SJCRH30 (cell line): ENCODE measurements at places on chromosomes 5 and 9. TPM values are rescaled to one million over a fixed set of nuclear protein-coding genes. Genes with fewer than 3 reads are reported as not detected.

GRCh38 chr5:151758430-151759241, at the start of gene ATOX1:
Gene ATOX1 (minus strand): TSS chr5:151758631. CDS start chr5:151758551, 80 bp downstream.
- peak within 1 kb of the TSS; percentile 12; the same call in 1 of the 2 replicates for H3K27ac ChIP-seq
- peak; percentile 89 for DNase-seq
- H3K36me3 ChIP-seq = no peaks in the 10 kb centered on the region
- H3K4me3 ChIP-seq = peak within 1 kb of the TSS; percentile 65
- no peaks in the 10 kb centered on the region for H3K4me1 ChIP-seq

C5orf52 gene
- not detected in 2 replicates for total RNA-seq

SURF4 gene
- total RNA-seq = 232 and 233 TPM in 2 replicates

NCS1 gene
- 86.2 and 89.2 TPM in 2 replicates for total RNA-seq

ARHGEF28 gene
- total RNA-seq = 5.2 and 5.8 TPM in 2 replicates

SPATA31E1 gene
- total RNA-seq = not detected in 2 replicates

GRCh38 chr5:172506251-172506650, 51.9 kb upstream of the SH3PXD2B start:
- no peak for DNase-seq
- H3K36me3 ChIP-seq = no peaks in the 10 kb centered on the region
- no peak overlapping the region for H3K4me3 ChIP-seq
- peaks cover 9% of the 10 kb centered on the region for H3K4me1 ChIP-seq
- no peaks in the 10 kb centered on the region for H3K27me3 ChIP-seq

GRCh38 chr5:141623186-141623585, 4.4 kb upstream of the DIAPH1 start:
- no peaks in the 10 kb centered on the region for H3K27me3 ChIP-seq
- no peak overlapping the region for H3K4me3 ChIP-seq
- DNase-seq = peak; percentile 59
- H3K27ac ChIP-seq = peak overlapping the region; percentile 77
- H3K4me1 ChIP-seq = peaks cover 14% of the 10 kb centered on the region

SLC36A2 gene
- not detected in 2 replicates for total RNA-seq

ANKRD33B gene
- total RNA-seq = 3.5 and 4.0 TPM in 2 replicates

CLIC3 gene
- 0.28 and 0.55 TPM in 2 replicates for total RNA-seq

DNA sequence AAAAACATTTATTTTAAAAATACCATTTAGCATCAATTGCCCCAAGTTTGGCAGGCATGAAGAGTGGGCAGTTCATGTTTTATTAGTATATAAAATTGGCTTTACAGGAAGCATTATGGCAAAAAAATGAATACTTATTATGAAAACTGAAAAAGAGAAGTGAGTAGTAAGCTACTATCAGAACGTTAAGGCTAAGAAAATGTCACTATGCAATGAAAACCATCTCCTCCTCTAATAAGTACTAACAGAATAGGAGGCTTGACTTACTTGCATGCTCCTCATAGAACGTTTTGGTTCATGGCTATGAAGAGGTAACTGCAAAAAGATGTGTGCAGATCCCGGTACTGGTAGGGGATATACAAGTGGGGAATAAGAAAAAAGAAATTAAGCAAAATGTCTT, 23.6 kb downstream of the TICAM2 start:
- no peak for DNase-seq
- H3K4me3 ChIP-seq = no peak overlapping the region
- H3K36me3 ChIP-seq = peaks cover 2% of the 10 kb centered on the region
- no peaks in the 10 kb centered on the region for H3K4me1 ChIP-seq

DNA sequence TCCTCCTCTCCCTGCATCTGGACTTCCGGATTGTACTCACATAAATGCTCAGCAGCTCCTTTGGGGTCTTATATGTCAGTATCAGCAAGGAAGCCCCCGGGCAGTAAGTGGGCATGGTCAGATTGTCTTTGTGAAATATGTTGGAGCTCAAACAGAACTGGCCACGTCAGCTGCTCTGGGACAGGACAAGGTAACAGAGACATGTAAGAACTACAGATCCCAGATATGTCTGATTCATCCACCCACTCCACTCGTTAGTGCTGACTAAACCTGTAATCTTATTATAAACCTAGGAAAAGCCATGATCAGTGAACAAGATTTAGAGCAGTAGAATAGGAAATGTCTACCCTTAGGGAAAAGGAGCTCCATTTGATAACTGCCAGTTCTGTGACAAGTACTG, 561.8 kb downstream of the CETN3 start:
- no peak overlapping the region for H3K4me3 ChIP-seq
- H3K4me1 ChIP-seq = 0 out of 2 replicates have a peak, but pooled peaks cover 1% of the 10 kb centered on the region
- H3K36me3 ChIP-seq = no peaks in the 10 kb centered on the region
- no peak for DNase-seq
- H3K27ac ChIP-seq = no peak overlapping the region
- no peaks in the 10 kb centered on the region for H3K27me3 ChIP-seq

DNA sequence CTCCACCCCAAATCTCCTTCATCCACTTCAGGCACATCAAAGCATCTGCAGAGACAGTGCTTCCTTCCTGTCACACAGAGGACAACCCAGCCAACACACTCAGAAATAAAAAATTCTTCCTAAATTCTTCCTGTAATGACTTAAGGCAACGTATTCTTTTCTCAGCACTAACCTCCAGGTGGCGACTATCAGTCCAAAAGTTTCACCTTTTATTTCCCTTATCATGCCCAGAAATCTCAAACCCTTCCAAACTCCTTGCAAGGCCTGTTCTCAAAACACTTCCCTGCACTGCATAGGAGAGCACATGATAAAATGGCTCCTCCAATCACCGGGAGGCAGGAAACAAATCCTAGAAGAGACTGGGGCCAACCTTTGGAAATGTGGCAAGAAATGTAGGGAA, 35.1 kb downstream of the SLIT3 start:
- H3K27ac ChIP-seq = no peak overlapping the region
- no peak for DNase-seq
- H3K4me1 ChIP-seq = no peaks in the 10 kb centered on the region
- H3K36me3 ChIP-seq = no peaks in the 10 kb centered on the region

DNA sequence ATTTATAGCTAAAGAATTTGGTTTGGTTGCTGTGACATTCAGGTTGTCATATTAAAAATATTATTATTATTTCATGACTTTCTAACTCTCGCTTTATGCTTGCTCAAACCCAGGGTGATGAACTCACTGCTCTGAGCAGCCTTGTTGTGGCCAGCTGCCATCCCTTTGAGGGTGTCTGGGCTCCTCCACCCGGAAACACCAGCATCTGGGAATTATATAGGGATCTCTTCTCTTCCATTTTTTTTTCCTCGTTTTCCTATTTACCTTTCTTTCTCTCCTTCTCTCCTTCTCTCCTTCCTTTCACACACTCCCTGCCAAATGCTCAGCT, 355.8 kb upstream of the SMARCA2 start:
- no peaks in the 10 kb centered on the region for H3K4me1 ChIP-seq
- no peaks in the 10 kb centered on the region for H3K27me3 ChIP-seq
- no peak for DNase-seq

OXCT1 gene
- 55.3 and 65.9 TPM in 2 replicates for total RNA-seq

LRRC70 gene
- total RNA-seq = 0.68 and 0.81 TPM in 2 replicates

FEM1C gene
- total RNA-seq = 16.5 and 17.9 TPM in 2 replicates

CDH9 gene
- 0.10 TPM in 1 of 2 replicates, not detected in the other for total RNA-seq

NRG2 gene
- total RNA-seq = 0.06 TPM in 1 of 2 replicates, not detected in the other

GRCh38 chr9:121357011-121357410, 13.0 kb downstream of the STOM start:
- H3K36me3 ChIP-seq = no peaks in the 10 kb centered on the region
- H3K27ac ChIP-seq = no peak overlapping the region
- H3K27me3 ChIP-seq = no peaks in the 10 kb centered on the region
- DNase-seq = no peak
- no peak overlapping the region for H3K4me3 ChIP-seq
